ENCODE measurements at places on chromosomes 4 and X.
A peak's percentile ranks its signal among the peaks of the same experiment; 100 is the strongest.

DNA sequence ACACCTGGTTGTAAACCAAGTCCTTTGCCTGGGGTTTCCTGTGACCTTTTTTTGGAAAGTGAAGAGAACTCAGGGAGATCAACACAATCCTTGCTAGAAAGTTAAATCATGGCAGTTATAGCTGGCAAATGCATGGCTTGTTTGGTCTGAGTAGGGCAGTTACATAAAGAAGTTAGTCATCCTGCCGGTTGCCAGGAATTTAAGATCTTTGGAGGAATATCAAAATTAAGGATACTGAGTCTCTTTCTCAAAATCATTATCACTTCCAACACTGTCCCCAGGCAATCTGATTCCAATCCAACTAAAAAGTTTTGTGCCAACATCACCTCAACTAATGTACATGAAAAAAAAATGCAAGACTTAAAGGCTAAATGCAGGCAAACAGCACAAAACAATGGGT lies 40.3 kb downstream of the C4orf54 start:
- peak; percentile 24 for DNase-seq

GRCh38 chrX:14032406-14032805 lies 2.7 kb upstream of the GEMIN8 start:
- DNase-seq = peak; percentile 37

- no peak for DNase-seq
Measured at GRCh38 chr4:52659001-52659721, at the start of gene USP46. Gene USP46, minus strand, starts transcription at chr4:52659301. Its CDS starts 151 bp downstream, at chr4:52659150.

- no peak for DNase-seq
Measured at GRCh38 chrX:106957856-106958255, 37.7 kb downstream of the CLDN2 start.

DNA sequence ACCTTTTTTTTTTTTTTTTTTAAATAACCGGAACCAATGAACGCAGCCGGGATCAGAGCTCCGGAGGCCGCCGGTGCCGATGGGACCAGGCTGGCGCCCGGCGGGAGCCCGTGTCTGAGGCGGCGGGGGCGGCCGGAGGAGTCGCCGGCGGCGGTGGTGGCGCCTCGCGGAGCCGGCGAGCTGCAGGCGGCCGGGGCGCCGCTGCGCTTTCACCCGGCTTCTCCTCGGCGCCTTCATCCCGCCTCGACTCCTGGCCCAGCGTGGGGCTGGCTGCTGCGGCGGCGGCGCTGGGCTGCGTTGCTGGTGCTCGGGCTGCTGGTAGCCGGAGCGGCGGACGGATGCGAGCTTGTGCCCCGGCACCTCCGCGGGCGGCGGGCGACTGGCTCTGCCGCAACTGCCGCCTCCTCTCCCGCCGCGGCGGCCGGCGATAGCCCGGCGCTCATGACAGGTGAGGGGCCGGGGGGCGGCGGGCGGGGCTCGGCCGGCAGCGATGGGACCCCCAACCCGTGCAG lies 337 bp downstream of the STIM2 start:
- no peak for DNase-seq

DNA sequence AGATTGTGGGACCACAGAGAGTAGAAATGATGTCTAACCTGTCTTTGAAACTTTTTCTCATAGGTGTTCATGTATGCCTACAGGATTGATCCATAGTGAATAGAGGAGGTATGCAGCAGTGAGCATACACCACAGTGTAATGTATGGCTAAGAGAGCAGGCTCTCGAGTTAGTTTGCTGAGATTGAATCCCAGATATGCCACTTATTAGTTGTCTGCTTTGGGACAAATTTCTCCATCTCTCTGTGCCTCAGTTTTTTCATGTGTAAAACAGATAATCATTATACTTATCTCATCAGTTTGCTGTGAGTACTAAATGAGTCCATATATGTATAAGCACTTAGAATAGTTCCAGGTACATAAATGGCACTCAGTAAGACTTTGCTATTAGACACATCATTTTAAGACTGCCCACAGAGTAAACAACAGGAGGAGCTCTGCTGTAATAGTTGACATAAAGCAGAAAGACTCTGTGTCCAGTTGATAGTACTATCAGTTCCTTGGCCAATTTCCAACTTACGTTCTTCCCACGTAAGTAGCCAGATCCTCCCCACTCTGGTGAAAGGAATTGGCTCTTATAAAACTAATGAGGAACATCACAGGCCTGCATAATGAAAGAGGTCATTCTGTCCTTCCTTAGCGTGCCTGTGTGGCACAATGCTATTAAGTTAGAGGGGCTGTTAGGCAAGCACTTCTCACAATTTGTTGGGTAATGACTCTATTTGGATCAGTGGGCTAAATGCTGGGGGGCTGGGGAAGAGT lies 20.7 kb upstream of the RNF150 start:
- no peak for DNase-seq

GRCh38 chr4:121307445-121308327 lies 73.1 kb downstream of the QRFPR start:
- peak; percentile 61 for DNase-seq

Data from NCI-H446 (cell line).